ENCODE measurements at places on chromosomes 12 and 14.
A peak's percentile ranks its signal among the peaks of the same experiment; 100 is the strongest.

DNA sequence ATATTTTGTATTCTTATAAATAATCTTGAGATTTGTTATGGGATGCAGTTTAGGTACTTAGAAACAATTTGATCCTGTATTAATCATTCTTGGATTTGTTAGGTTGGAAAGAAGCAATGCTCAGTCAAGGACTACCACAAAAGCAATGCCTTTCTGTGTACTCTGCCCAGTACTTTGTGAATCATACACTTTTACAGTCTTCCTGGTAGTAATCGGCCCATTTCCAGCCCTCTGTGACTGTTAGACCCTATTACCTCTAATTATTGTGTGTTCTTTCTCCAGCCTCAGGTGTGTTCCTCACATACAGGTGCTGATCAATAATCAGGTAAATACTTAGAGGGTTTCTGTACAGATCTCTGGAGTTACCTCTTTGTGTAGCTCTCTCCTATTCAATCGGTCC is 609.0 kb downstream of the KCNH5 start:
- DNase-seq = no peak

DNA sequence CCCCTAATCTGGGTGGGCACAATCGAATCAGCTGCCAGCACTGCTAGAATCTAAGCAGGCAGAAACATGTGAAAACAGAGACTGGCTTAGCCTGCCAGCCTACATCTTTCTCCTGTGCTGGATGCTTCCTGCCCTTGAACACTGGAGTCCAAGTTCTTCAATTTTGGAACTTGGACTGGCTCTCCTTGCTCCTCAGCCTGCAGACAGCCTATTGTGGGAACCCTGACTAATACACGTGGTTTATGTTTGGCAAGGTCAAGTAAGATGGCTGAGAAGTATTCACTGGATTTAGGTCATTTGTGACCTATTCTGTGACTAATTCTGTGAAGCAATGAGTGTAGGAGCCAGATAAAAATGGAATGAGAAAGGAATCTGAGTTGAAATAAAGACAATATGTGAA is 11.0 kb downstream of the GPR135 start:
- DNase-seq = peak; percentile 98

GRCh38 chr12:116999066-116999465 is 88.3 kb downstream of the FBXW8 start:
- no peak for DNase-seq

DNA sequence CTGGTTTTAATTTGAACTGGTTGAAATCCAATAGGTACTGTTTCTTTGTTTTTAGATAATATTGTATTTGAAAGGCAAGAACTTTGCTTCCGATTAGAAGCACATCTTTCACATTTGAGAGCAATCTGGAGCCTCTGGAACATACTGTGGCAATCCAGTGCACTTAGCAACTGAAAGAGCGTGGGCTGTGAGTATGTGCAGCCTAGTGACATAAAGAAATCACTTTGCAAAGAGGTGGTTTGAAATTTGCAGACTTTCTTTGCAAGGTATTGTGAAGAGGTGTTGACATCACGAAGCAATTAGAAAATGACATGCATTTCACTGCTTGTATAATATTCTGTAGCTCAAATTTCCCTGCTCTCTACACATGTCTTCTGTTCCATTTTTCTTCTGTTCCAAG is 23.5 kb upstream of the CFAP54 start:
- DNase-seq = no peak

GRCh38 chr12:46468160-46468559 is 95.6 kb upstream of the SLC38A2 start:
- peak; percentile 90 for DNase-seq

DNA sequence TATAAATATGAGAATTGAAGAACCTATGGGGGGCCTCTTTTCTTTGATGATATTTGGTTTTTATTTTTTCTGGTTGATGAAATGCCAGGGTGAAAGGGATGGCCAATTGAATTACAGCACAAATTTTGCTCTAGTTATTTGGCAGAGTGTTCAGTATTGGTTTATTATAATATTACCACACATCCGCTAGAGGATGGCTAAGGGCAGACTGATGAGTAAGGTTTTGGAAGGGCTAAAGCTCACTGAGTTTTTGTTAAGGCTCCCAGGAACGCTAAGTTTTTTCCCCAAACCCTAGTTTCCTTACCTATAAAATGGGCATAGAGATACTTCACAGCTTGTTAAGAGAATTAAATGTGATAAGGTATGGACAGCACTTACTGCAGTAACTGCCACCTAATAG is 34.3 kb upstream of the LRRC10 start:
- DNase-seq = no peak

- no peak for DNase-seq
Observed at GRCh38 chr12:52199294-52199919, 7.6 kb upstream of the KRT80 start.
